ENCODE measurements at places on chromosomes 3 and 15.

- DNase-seq, result no peak
Observed at GRCh38 chr3:172103724-172104123, 64.3 kb downstream of the FNDC3B start.

DNA sequence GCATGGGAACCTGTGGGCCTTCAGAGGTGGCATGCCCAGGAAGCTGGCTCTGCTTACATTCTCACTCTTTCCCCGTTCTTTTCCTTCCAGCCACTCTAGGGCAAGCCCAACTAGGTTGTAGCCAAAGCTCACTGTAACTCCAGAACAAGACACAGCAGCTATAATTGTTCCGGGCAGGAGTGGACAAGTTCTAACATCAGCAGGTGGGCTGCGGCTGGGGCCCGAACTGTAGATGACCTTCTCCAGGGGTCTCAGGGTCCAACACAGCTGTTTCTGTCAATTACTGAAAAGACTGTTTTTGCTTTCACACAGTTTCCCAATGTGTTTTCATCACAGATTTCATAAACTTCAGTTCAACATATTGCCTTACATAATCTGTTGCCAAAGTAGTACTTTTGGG, 11.5 kb downstream of the RASGRP1 start:
- no peak for DNase-seq

GRCh38 chr15:43552256-43552655, 34.8 kb downstream of the MAP1A start:
- no peak for DNase-seq

- peak; percentile 63 for DNase-seq
Observed at GRCh38 chr3:13655061-13655913, 106.4 kb downstream of the FBLN2 start.

- no peak for DNase-seq
Observed at GRCh38 chr3:14121859-14122258, 2.8 kb downstream of the CHCHD4 start.

Measured in femur (tissue), 1 donor.